ENCODE measurements at places on chromosomes 7 and 10.

- no peak for DNase-seq
Observed at GRCh38 chr7:92255308-92255707, 9.5 kb downstream of the ANKIB1 start.

DNA sequence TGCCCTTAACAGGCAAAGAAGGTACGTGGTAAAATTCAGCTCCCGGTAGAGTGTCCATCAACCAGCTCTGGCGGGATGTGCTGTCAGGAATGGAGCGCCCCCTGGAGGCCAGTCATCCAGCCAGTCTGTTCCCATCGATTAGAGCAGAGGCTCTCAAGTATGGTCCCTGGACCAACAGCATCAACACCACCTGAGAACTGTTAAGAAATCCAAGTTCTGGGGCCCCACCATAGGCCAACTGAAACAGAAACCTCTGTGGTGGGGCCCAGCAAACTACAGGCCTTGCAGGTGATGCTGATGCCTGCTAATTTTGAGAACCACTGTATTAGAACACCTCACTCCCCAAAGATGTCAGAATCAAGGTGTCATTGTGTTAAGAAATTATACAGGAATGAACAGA is 109.2 kb downstream of the DPY19L1 start:
- no peak for DNase-seq

DNA sequence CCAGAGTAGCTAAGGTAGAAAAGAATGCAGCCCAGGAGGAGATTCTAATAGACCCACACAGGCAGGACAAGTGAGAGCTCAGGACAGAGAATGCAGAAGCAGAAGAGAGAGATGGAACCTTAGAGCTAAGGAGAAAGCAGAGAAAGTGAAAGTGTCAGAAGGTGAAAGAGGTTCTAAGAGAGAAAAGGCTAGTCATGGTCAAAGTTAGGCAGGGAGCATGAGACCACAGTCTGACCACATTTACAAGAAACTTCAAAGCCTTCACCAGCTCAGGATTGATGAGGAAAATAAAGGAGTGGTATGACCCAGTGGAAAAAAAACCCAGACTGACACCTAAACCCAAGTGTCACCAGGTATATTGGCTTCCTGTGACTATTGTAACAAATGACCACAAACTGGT is 131.8 kb upstream of the WDR11 start:
- no peak for DNase-seq

DNA sequence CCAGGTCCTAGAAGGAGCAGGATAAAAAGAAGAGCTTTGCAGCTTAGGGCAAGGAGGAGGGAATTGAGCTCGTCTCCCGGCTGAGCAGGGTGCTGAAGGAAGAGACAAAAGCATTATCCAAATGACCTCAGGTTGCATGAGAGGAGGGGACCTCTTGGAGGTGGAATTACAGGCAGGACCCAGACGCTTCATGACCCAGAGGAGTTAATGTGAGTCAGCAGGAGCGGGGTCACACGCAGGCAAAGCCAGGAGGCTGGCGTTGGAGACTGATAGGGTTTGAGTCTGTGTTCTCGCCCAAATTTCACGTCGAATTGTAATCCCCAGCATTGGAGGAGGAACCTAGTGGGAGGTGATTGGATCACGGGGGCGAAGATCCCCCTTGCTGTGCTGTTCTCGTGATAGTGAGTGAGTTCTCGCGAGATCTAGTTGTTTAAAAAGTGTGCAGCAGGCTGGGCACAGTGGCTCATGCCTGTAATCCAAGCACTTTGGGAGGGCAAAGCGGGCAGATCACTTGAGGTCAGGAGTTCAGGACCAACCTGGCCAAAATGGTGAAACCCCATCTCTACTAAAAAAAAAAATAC is 63.7 kb upstream of the AUTS2 start:
- DNase-seq, result no peak

GRCh38 chr10:71923138-71923692 is 41.0 kb upstream of the CHST3 start:
- no peak for DNase-seq

DNA sequence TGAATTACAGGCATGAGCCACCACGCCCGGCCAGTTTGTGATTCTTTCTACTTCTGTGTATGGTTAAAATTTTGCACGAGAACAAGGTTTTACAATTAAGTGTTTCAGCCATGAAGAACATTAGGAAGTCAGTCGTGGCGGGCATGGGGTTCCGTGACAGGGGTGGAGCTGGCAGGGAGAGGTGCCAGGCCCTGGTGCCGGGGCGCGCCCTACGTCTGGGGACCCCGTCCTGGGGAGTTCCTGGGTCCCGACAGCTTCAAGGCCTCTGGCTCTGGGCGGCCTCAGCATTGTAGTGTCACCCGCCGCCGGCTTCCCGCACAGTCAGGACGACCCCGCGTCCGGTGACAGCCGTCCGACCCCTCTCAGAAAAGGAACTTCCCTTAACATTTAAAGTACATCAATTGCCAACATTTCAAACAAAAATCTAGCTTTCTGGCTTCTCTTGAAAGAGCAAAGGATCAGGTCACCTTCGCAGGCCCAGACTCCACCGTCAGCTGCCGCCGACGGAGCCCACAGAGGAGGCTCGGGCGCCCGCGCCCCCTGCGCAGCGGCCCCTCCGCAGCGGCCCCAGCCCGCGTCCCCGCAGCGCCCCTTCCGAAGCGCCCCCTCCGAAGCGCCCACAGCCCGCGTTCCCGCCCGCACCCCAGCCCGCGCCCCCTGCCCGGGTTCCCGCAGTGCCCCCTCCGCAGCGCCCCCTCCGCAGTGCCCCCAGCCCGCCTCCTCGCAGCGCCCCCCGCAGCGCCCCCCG is 23.2 kb upstream of the MKI67 start:
- no peak for DNase-seq

- DNase-seq, result no peak
Observed at GRCh38 chr7:2016021-2016631, 216.6 kb downstream of the MAD1L1 start.

GRCh38 chr10:131852823-131853609 is 47.8 kb upstream of the PPP2R2D start:
- no peak for DNase-seq

DNA sequence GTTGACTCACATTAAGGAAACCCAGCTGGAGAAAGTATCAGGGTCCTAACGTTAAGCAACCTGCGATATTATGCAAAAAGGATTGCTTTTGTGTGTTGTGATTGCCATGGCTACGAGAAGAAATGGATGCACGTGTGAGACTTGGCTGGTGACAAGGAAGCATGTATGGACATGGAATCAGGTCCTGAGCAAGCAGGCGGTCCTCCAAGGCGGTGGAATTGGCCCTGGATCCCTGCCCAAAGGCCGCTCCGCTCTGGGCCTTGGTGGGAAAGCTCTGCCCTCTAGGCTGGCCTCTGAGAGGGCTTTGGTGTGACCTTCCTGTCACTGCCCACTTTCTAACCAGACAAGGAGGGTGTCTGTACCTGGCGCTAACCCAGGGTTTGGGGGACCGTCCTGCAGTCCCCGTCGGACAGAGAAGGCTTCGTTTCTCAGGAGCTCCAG is 192.1 kb downstream of the EBF3 start:
- no peak for DNase-seq

DNA sequence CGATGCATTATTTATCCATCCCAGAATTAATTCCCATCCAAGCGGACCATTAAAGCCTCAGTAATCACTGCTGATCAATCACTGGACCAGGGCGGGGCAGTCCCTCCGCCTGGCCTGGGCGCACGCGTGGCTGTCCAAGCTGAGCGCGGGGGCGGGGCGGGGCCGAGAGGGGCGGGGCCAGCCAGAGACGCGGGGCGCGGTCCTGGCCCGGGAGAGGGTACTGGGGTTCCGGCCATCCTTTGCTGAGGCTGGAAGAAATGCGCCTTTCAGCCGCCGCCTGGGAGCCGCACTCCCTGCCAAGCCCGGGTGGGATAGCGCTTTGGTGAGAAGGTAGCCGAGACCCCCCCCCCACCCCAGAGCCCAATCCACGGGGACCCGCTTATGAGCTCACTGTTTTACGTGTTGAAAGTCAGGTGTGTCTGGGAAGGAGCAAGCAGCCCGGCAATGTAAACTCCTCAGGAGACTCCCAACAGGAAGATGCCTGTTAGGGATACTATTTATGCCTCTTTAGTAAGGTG is at the start of gene ARHGAP22:
Gene ARHGAP22, minus strand, starts transcription at position 83 of the 518 bp plus-strand sequence. CDS start 277 bp downstream, outside the sequence.
- DNase-seq, result no peak

- DNase-seq, result no peak
Observed at GRCh38 chr10:33143160-33143728, 185.2 kb upstream of the ITGB1 start.

GRCh38 chr7:92992932-92993331 is 124.8 kb downstream of the SAMD9 start:
- DNase-seq, result no peak

GRCh38 chr7:1262441-1262840 is 29.8 kb downstream of the UNCX start:
- DNase-seq, result no peak

GRCh38 chr7:138607216-138608126 is 93.7 kb downstream of the SVOPL start:
- no peak for DNase-seq

Data from esophagus squamous epithelium (tissue), 5 donors.